Stimulated activated CD8-positive, alpha-beta memory T cell treated with anti-CD3 and anti-CD28 coated beads, Interleukin-15, amount 100 ng/mL, for 1 hour (primary cell): ENCODE measurements at places on chromosomes 7 and 10.

GRCh38 chr10:118742032-118742431 is 12.7 kb downstream of the CACUL1 start:
- DNase-seq, result no peak

DNA sequence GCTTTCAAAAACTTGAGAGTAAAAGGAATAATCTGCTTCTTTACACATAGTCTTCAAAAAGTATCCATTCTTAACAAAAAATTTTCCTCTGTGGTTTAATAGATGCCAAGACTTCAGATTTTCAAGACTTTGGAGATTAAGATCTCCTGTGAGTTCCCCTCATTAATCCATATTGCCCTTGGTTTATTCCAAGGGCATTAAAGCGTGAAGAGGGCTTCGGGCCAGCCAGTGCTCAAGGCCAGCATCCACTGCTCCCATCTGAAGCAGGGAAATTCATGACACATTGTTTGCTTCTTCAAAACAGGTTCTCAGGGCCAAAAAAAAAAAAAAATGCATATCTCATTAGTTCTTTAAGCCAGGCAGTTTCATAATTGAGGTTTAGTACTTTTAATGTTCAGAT is 137.3 kb upstream of the RHOBTB1 start:
- DNase-seq, result no peak

- DNase-seq, result no peak
Observed at GRCh38 chr7:1120791-1121190, 32.9 kb downstream of the GPER1 start.

DNA sequence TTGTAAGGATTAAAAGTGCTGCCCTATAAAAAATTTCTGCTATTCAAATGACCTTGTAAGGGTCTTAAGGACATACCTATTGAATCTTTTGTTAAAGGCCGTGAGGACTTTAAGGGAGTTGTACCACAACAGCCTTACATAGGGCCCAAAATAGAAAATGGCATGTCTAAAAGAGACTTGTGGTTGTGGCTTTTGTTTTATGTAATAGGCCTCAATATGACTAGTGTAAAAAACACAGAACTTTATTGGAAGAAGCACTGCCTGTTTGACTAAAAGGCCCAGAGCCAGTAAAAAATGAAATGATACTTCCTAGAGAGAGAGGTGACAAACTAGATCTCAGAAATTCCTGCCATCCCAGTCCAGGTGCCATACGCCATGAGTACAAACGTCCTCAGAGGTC is 286.6 kb downstream of the SEMA3D start:
- no peak for DNase-seq

- DNase-seq, result no peak
Observed at GRCh38 chr7:15972862-15973275, 286.4 kb upstream of the MEOX2 start.

- no peak for DNase-seq
Observed at GRCh38 chr10:4213441-4213840, 428.4 kb upstream of the KLF6 start.

GRCh38 chr7:155489158-155489840 is 31.4 kb downstream of the EN2 start:
- no peak for DNase-seq

- DNase-seq, result no peak
Observed at GRCh38 chr7:28136420-28136819, 44.2 kb downstream of the JAZF1 start.

- no peak for DNase-seq
Observed at GRCh38 chr10:74480778-74481177, 329.8 kb downstream of the ADK start.

- DNase-seq, result no peak
Observed at GRCh38 chr10:93813507-93814465, 56.0 kb downstream of the LGI1 start.

- DNase-seq, result no peak
Observed at GRCh38 chr10:55374917-55375316, 573.9 kb upstream of the PCDH15 start.

- no peak for DNase-seq
Observed at GRCh38 chr7:123366626-123367025, 166.9 kb upstream of the SLC13A1 start.

DNA sequence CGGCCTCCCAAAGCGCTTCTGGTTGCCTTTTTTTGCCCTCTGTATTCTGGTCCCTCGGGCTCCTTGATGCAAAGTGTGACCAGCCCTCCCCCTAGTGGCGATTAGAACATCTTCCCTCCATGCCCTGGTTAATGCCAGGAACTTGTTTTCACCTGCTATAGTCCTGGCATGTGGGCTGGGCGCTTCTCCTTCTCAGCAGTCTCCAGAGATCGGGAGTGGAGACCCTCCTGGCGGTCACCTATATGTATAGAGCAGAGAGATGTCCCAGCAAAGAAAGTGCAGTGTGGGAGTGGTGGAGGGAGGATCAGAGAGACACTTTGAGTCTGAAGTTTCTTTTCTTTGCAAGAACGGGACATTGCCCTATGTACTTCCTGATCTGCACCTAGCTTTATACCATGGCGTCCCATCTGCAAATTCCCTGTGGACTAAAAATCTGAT is 264.1 kb downstream of the OTUD1 start:
- peak; percentile 9 for DNase-seq

DNA sequence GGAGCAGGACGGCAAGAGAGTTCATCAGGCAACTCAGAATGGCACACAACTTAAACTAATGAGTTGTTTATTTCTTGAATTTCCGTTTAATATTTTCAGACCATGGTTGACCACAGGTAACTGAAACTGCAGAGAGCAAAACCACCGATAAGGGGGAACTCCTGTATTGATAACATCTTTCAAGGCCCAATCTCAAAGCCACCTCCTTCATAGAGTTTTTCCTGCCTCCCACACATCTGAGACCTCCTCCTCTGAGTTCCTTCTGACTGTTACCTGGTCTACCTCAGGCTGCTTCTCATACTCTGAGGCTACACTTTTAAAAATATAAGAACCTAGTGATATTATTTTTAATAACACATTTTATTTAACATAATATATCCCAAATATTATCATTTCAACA is 341.5 kb upstream of the NPVF start:
- no peak for DNase-seq

GRCh38 chr10:124557648-124558338 is 96.2 kb downstream of the LHPP start:
- no peak for DNase-seq

GRCh38 chr7:5687936-5688630 is 93.4 kb downstream of the RNF216 start:
- DNase-seq, result no peak

GRCh38 chr10:69684981-69685353 is 54.9 kb downstream of the FAM241B start:
- no peak for DNase-seq

- no peak for DNase-seq
Observed at GRCh38 chr10:96999987-97000386, 167.9 kb downstream of the LCOR start.

DNA sequence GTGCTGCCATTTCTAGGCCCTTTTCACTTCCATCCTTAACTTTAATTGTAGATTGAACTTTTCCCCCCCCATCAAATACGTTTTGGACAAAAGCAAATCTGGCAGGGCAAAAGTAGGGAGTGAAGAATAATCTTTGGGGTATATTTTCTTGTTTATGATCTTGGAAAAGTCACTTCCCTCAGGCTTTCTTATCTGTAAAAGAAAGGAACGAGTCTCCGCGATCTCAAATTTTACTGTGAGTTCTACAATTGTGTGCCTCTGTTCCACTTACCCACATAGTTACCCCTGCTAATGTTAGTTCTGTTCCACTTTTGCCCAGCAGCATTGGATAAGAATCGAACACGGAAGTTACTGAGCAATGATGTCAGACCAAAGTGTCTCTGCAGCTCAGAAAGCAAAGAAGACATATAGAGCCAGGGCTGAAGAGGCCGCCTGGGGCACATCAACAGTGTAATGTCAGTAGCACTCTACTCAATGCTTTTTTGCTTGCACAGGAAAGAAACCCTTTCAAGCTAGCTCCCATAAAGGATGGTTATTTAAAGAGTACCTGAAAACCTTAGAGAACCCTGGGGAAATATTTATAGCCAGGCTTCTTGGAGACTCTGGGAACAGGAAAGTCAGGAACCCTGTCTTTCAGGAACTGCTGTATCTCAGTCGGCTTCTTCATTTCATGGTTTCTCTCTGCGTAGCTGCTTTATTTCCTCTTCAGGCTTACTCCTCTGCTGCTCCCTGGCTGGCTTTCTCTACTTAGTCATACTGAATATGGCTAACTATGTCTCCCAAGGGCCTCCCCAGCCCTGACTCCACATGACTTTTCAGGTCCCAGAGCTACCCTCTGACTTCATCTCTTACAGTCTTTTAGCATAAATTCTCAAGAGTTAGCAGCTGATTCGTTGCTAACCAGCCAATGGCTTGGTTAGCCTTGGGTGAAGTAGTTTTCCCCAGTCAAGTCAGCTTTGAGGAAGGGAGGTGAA is 123.7 kb upstream of the FAM3C start:
- no peak for DNase-seq

DNA sequence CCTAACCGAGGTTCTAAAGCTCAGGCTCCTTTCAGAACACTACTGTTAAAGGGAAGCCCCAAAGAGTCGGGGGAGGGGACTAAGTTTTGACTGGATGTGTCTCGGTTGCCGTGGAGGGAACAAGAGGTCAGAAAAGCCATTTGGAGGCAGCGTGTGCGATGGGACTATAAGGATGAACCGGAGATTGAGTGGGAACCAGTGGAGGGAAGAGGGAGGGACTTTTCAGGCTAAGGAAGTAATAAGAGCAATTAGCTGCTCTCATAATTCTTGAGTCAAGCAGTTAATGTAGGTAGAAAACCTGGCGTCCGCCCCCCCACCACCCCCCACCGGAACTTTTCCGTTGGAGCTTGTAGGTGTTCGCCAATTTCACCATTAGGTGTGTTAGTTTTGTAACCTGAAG is 491 bp upstream of the AKAP9 start:
- DNase-seq, result no peak

- DNase-seq, result no peak
Observed at GRCh38 chr7:31398815-31399214, 58.3 kb upstream of the NEUROD6 start.

- no peak for DNase-seq
Observed at GRCh38 chr7:141220263-141220880, 146.5 kb downstream of the TMEM178B start.

- no peak for DNase-seq
Observed at GRCh38 chr10:104777086-104777799, 136.2 kb downstream of the SORCS3 start.

DNA sequence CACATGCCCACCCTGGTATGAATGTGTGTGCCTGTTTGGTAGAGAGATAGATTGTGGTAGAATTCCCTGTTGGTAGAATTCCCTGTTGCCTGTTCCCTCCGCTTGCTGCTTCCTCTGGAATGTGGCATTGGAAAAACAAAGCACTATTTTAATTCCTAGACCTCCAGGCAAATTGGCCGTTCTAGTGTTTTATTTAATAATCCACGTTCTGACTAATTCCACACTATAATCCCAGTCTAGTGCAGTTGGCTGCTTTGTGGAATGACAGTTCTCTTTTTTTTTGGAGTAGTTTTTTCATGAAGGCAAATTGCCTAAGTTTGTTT is 2.0 kb downstream of the HECW1 start:
- DNase-seq, result no peak

GRCh38 chr7:51062222-51062987 is 254.2 kb downstream of the COBL start:
- no peak for DNase-seq

DNA sequence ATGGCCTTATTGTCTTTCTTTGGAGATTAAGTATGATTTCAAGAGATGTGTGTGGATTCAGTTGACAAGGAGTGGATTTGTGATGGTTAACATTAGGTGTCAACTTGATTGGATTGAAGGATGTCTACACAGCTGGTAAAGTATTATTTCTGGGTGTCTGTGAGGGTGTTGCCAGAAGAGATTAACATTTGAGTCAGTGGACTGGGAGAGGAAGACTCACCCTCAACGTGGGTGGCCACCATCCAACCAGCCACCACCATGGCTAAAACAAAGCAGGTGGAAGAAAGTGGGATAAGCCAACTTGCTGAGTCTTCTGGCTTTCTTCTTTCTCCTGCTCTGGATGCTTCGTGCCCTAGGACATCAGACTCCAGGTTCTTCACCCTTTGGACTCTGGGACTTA is 76.1 kb downstream of the GPR37 start:
- no peak for DNase-seq

- DNase-seq, result no peak
Observed at GRCh38 chr10:71550628-71551027, 153.9 kb downstream of the CDH23 start.

DNA sequence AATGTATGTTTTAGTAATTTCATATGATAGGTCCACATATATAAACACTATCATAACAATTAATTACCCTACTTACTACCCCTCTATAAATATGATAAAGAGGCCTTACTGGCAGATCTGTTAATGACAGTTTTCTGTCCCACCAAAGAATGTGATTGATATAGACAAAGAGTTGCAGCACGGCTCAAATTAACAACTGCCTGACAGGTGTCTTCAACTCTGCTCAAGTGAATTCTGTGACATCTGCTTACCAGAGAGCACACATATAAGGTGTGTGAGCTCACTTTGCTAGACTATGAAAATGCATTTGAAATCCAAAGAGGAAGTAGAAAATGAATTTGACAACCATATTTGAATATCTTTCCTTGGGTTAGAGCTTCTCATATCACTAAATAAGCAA is 36.6 kb downstream of the CACNA2D1 start:
- DNase-seq, result no peak

GRCh38 chr7:106048706-106049020 is 63.4 kb downstream of the SYPL1 start:
- no peak for DNase-seq

GRCh38 chr7:6026011-6026819 is 5.0 kb upstream of the ANKRD61 start:
- DNase-seq, result peak; percentile 38

- no peak for DNase-seq
Observed at GRCh38 chr7:133794479-133794878, 332.7 kb upstream of the LRGUK start.

GRCh38 chr7:129295015-129295423 is 70.2 kb downstream of the AHCYL2 start:
- DNase-seq, result no peak

GRCh38 chr7:99733448-99733847 is 1.5 kb downstream of the CYP3A7 start:
- no peak for DNase-seq

GRCh38 chr10:43404704-43405084 is 4.3 kb downstream of the HNRNPF start:
- DNase-seq, result no peak

- no peak for DNase-seq
Observed at GRCh38 chr10:8302565-8302964, 248.1 kb downstream of the GATA3 start.

GRCh38 chr7:122273117-122273516 is 31.4 kb downstream of the FEZF1 start:
- no peak for DNase-seq

- no peak for DNase-seq
Observed at GRCh38 chr7:82080254-82080927, 310.5 kb upstream of the HGF start.
